ENCODE measurements at places on chromosomes 2 and 18.
A peak's percentile ranks its signal among the peaks of the same experiment; 100 is the strongest.

DNA sequence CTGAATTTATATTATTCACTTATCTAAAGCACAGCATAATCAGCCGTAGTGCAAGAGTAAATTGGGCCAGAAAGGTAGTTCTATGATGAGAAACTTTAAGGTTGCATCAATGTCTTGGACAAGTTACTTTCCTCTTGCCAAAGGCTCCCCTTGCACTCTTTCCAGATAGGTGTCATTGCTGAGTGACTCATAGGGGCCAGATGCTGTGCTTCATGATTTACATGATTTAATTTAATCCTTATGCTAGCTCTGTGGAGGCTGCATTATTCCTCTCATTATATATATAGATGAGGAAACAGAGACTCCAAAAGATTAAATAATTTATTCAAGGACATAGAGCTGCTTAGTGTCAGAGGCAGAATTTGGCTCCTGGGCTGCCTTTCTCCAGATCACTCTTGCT lies 5.0 kb downstream of the CFAP221 start:
- DNase-seq, result no peak

- no peak for DNase-seq
These were observed 5.1 kb upstream of the PAX8 start for GRCh38 chr2:113283704-113284284.

DNA sequence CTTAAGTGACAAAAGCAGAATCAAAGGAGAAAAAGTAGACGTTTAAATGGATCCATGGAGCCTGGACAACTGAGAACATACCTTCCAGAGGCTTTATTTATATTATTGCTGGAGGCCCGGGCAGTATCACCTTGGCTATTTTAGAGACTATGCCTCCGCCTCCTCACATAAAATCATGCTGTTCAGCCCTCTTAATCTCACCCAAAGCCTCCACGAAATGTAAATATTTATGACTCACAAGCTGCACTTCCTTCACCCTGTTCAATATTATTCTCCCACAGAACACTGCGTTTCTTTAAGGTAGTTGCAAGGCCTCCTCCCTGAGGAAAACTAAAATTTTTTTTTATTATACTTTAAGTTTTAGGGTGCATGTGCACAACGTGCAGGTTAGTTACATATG lies 478.6 kb upstream of the ACVR2A start:
- no peak for DNase-seq

DNA sequence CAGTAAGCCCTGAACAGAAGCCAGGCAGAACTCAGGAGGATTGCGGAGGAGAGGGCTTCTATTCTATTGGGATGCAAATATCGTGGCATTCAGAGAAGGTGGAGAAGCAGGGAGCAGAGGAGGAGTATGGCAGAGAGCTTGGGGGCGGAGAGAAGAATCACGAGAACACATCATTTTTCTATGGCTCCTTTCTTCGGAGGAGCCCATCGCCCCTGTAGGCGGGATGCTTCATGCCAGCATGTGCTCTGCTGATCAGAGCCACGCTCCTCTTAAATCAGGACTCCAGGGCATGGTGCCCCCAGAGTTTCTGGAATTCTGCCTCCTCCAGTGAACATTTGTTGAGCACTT lies 71.1 kb downstream of the CIB4 start:
- no peak for DNase-seq

GRCh38 chr18:9283791-9284190 lies 50.8 kb upstream of the TWSG1 start:
- no peak for DNase-seq

GRCh38 chr2:29443151-29443550 lies 327.9 kb downstream of the CLIP4 start:
- DNase-seq, result no peak

GRCh38 chr2:2230433-2230817 lies 100.7 kb downstream of the MYT1L start:
- DNase-seq, result no peak

GRCh38 chr2:100857915-100858314 lies 38.0 kb downstream of the NPAS2 start:
- peak; percentile 41 for DNase-seq

DNA sequence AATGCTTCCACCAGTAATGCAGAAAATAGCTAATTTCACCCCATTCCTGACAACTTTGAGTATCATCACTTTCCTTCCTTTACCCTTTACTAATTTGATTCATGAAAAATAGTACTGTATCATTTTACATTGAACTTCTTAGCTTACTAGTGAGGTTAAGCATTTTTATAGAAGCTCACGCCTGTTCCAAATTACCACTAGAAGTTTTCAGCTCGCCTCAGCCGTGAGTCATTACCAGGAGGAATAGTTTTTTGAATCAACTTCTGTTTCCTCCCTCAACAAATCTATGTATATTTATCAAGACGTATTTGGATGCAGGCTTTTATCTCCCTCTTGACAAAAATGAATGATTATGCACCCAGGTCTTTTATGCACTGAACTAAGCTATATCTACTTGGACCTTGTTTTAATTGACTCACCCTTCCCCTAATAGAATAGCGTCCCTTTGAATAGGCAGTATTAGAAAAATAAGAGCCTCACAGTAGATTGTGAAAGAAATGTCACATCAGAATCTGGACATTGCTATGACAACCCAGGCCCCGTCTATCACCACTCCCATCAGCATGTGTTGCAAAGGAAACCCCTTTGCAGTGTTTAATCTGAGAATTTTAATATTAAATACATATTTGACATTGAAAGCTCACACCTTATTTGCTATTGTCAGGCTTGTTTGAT lies 207.4 kb upstream of the NRP2 start:
- DNase-seq, result no peak

- DNase-seq, result peak; percentile 79
These were observed 71.1 kb downstream of the ANKRD44 start for GRCh38 chr2:197239434-197239833.

DNA sequence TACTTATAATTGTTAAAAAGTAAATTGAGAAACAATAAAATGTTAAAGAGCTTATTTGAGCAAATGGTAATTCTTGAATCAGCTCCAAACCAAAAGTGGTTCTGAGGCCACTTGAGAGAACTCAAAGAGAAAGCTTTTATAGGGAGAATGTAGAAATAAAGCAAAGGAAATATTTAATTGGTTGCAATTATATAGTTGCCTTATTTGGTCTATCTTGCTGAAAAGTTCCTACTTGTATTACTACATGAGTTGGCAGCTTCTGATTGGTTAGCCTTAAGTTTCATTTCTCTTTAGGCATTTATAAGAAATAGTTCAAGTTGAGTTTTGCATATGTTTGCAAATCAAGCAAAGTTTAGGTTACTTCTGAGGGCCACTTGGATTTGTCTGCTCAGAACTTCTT lies 38.1 kb downstream of the SCN2A start:
- peak; percentile 11 for DNase-seq

DNA sequence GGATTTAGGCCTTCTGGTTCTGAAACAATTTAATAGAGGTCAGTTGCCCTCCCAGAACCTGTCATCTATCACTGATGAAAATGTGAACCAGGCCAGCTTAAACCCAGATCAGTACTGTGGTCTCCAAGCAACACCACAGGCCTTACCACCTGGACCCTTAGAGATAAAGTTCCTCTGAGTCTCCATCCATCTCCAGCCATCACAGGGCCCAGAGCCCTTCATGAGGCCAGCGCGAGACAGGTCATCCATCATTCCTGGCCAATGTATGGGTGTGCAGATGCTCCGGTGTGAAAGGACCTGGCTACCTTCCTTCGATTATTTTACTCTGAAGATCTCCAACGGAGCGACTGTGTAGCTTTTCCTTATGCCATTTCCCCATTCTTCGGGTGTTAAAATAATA lies 322.7 kb upstream of the SOX11 start:
- DNase-seq, result no peak

DNA sequence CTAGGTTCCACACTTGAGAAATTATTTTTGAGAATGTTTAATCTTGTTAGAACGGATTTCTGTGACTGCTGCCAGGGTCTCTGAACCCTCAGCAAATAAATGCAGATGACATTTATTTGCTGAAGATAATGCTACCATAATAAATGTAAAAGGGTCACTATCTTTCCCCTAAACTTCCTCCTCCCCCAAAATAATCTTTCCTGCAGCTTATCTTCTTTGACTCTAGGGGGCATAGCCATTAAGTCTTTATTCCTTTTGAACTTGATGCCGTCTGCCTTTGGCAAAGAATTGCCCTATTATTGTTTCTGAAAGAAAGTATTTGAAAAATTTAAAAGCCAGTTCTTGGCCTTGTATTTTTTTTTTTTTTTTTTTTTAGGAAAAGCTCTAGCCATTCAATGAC lies 63.6 kb upstream of the ACSL3 start:
- DNase-seq, result peak; percentile 22

DNA sequence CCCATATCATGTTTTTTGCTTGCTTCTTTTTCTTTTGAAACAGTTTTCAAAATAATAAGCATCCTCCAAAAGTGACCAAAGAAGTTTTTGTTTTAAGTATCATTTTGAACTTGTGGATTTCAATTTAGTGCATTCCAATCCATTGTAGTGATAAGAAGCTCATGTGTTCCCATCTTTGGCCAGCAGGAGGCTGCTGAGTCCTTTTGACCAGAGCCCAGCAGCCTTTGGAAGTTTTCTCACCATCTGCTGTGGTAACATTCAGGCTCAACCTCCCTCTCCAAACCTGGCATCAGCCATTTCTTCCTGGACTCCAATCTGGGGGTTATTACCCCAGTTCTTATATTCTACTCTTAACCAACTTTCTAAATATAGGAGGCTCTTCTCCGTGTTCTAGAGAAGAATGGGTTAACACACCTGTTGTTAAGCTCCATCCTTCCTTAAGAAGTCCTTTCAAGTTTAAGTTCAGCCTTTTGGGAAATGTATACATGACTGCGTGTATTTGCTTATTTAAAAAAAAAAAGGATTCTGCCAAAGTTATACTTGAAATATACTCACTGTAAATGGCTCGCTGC lies 39.0 kb upstream of the MAL start:
- DNase-seq, result peak; percentile 54

DNA sequence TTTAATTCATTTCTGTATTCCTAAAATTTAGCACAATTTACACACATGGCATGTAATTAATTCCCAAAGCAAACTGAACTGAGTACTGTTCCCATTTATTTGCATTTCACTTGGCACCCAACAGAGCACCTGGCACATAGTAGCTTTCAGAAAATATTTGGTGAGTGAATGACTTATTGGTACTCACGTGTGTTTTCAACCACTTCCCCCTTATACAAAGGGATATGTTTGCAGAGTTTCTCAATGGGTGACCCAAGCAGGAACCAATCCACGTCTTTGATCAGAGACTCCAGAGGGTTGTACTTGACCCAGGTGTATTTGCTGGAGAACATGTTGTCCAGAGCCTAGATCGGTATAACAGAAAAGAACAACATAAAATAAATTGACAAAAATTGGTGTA lies 6.6 kb downstream of the GKN2 start:
- DNase-seq, result peak; percentile 4

DNA sequence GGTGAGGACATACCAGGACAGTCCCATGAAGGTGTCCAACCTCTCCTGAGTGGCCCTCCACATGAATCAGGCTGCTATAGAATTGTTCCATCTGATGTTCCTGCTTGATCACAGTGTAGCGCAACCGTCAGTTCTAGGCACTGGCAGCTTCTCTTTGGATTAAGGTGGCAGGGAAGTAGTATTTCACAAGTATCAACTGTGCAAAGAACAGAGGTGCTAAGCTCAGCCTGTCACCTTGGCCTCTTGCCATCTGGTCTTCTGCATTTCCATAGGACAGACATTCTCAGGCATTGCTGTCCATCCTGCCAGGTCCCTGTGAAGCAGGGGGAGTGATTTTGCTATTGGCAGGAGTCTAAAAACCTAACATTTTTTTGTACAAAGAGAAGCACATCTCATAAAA lies 182.2 kb upstream of the EPAS1 start:
- no peak for DNase-seq

DNA sequence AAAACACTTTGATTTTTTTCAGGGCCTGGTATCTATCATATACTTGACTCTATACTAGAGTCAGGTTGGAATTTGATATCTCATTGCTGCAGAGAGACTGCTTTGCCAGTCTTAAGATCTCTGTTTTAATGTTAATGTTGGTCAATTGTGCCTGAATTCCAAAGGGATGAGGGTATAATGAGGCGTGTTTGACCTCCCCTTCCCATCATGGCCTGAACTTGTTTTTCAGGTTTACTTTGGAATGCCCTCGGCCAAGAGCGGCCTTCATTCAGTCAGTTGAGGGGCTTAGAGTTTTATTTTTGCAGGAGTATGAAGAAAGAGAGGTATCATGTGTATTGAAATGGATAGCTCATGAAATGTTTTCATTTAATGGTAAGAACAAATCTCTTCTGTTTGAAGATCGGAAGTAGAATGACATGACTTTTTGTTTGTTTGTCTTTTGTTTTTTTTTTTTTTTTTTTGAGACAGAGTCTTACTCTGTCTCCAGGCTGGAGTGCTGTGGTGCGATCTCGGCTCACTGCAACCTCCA lies 119.0 kb downstream of the KIAA1328 start:
- DNase-seq, result no peak

- no peak for DNase-seq
These were observed 261.3 kb downstream of the TNS1 start for GRCh38 chr2:217741381-217741955.

- no peak for DNase-seq
These were observed 114.7 kb downstream of the SH3BP4 start for GRCh38 chr2:235066490-235066889.

DNA sequence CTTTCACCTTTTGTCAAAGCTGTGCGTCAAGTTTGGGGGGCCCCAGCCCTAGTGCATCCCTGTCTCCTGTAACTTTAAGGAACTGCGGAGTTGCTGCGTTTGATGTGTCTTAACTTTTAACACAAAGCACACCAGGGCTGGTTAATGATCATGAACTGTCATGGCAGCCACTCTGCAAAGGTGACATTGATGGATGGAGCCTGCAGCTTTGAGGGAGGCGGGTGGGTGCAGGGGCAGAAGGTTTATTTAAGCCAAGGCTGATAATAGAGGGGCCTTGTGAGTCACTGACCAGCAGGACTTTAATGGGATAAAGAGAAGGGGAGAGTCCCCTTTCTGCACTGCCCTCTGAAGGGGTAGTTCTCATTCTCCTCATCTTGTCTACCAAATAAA lies 190.2 kb upstream of the GATA6 start:
- no peak for DNase-seq

GRCh38 chr18:37251679-37252078 lies 313.9 kb downstream of the CELF4 start:
- DNase-seq, result no peak

- peak; percentile 79 for DNase-seq
These were observed 8.3 kb downstream of the OSR1 start for GRCh38 chr2:19349911-19350677.

DNA sequence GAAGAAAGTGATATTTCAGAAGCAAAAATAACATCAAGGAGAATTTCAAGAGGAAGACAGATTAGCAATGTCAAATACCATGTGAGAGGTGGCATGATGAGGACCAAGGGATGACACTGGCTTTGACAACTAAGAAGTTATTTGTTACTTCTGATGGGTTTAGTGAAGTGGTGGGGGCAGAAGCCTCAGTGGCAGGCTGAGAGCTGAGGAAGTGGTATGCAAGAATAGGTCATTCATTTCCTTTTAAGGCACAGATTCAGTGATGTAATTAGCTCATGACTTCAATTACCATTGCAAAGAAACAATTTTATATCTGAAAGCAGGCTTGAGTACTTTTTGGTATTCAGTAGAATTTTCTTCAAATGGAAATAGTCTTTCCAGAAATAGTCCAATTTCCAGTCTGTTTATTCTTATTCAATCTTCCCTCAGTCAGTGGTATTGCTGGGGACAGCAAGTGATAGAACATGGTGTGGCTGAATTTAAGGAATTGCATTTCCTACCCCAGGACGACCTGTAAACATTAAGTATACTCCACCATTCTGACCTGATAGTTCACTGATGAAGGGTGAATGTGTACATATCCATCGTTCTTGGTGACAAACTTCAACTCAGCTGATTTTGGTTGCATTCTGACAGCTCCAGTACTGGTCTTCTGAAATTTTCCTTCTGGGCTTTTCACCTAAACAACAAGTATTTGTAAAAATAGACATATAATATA lies 28.2 kb downstream of the GEMIN6 start:
- DNase-seq, result peak; percentile 80

GRCh38 chr18:6677086-6677485 lies 52.4 kb upstream of the ARHGAP28 start:
- DNase-seq, result no peak
